ENCODE measurements at places on chromosomes 4 and X.

- DNase-seq = no peak
Measured at GRCh38 chr4:8867624-8868320, 3.9 kb downstream of the HMX1 start.

DNA sequence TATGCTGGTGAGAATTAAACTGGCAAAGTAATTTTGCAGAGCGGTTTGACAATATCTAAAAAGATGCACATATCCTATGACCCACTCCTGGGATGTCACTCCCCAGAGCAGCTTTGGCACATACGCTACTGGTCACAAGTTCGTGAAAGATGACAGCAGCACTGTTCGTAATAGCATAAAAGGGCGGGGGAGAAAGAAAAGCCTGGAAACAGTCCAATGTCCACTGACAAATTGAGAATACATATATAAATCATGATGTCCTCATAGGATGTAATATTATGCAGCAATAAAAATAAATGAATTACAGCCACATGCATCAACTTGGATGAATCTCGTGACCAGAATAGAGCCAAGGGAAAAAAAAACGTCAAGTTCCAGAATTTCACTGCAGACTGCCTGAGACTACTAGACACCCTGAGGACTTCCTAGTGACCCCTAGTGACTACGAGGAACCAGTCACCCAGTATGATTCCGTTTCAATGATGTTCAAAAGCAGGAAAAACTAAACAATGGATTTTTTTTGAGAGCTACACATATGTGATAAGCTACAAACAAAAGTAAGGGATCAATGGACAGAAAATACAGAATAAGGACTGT is 1.8 kb downstream of the PCSK1N start:
- no peak for DNase-seq

DNA sequence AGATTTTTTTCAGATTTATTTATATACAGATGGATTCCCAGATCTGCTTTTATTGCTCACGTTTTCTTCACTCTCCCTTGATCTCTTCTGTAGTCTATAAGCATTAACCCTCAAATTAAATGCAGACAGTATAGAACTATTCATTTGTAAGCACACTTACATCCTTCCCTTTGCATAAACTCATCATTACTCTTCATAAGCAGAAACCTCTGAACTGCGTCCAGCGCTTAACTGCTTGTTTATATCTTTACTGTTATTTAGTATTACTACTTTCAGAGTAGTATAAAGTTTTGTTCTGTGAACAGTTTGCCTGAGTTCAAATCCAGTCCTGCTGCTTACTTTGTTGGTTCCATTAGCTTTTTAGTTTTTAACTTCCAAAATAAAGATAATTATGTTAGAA is 132.9 kb downstream of the STIM2 start:
- no peak for DNase-seq

DNA sequence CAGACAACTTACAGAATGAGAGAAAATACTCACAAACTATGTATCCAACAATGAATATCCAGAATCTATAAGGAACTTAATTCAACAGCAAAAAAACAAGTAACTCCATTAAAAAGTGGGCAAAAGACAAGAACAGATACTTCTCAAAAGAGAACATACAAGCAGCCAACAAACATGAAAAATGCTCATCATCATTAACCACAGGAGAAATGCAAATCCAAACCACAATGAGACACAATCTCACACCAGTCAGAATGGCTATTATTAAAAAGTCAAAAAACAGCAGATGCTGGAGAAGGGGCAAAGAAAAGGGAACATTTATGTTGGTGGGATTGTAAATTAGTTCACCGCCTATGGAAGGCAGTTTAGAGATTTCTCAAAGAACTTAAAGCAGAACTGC is 150.3 kb downstream of the FGF16 start:
- DNase-seq = no peak

GRCh38 chrX:29065477-29065876 is 478.2 kb downstream of the IL1RAPL1 start:
- no peak for DNase-seq

DNA sequence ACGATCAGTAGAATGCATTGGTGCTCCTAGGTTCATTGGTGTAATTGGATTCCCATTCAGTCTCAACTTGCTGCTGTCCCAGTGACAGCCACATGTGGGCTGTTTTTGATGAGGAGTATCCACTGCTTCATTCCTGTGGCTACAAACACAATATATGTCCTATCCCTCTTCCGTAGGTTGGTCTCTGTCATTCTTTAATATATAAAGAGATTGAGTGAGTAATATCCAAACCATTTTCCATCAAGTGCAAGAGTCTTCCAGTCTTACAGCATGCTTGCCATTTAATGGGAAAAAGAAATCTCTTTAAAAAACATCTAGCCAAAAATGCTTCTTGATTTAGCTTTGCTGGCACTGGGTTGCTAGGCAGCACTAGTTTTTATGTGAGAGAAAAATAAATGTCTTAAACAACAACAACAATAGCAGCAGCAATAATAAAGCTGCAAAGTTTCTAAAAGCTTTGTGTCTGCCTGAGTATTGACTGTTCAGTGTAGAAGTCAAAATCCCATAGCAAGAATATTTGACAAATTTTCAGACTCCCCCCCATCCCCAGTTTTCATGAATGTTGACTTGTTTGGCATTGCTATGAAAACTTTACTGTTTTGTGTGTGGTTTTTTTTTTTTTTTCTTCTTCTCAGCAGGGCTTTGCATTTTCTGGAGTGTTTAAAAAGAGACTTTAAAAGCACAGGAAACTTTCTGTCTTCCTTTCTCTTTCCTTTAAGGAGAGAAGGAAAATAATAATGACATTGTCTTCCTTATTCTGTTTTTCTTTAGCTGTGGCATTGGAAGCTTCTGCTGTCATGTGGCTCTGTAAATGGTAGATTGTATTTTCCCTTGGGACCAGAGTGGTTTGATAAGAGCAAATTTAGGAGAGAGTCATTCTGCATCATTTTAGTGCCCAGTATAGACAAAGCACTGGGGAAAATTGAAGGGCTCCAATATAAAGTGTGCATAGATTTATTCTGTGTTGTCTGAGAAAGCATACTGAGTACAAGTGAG is 244.3 kb downstream of the ARHGAP10 start:
- no peak for DNase-seq

Measured in iPS DF 19.7 (cell line).